ENCODE measurements at places on chromosomes 4 and X.

DNA sequence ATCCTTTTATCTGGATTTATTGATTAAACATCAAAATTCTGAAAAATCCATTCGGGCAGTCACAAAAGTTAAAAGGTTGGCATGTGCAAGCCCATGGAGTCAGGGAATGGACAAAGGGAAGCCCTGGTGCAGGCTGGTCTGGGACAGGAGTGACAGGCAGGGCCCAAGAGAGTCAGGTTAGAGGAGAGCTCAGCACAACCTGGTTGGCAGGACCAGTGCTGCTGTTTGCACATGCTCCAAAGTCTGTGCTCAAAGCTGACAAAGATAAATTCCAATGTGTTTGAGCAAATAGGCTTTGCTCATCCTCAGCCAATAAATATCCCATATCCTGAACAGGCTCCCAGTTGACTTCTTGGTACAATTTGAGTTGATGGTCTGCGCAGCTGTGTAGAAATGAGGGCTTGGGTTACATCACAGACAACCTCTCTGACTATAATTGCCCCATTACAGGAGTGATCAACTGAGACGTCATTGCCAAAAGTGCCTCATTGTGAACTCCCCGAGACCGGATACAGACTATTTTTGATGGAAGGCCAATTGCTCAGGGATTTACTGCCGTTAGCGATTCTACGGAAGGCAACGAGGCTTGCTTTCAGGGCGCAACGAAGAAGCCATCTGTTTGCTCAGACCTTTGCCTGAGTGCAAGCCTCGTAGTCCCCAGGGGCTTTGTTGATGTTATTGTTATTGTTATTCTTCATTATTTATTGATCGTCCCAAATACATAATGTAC lies 1008.1 kb upstream of the TENM3 start:
- DNase-seq, result no peak

GRCh38 chr4:115770046-115770543 lies 656.7 kb upstream of the NDST4 start:
- no peak for DNase-seq

DNA sequence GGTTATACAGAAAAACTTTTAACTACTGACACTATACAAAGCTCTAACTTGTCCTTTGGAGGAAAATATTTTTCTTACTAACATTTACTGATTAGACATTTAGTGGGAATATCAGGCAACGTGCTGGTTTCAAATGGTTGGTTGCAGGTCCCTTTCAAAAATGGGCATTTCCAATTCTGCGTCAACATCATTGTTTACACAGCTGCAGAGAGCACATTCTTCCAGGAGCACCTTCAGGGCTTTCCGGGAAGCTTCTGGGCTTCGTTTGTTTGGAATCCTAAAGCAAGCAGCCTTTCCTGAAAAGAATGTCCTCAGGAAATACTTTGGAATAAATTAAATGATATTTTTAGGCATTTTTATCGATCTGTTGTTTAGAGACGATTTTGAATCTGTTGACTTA lies 289.7 kb downstream of the TRIML1 start:
- peak; percentile 7 for DNase-seq

GRCh38 chrX:130878350-130879341 lies 24.4 kb downstream of the ENOX2 start:
- DNase-seq, result no peak

- no peak for DNase-seq
These were observed 566.3 kb downstream of the IL15 start for GRCh38 chr4:142202404-142203332.

GRCh38 chr4:77911842-77912450 lies 49.3 kb downstream of the MRPL1 start:
- no peak for DNase-seq

Measured in renal cortex interstitium (tissue), 15 donors.